Stimulated activated effector memory CD8-positive, alpha-beta T cell treated with anti-CD3 and anti-CD28 coated beads, Interleukin-12 subunit alpha, Interleukin-12 subunit beta, amount 100 ng/mL, for 72 hours (primary cell): ENCODE measurements at places on chromosomes 3 and 15.

- DNase-seq = no peak
These were observed 19.4 kb downstream of the NEK10 start for GRCh38 chr3:27349832-27350231.

DNA sequence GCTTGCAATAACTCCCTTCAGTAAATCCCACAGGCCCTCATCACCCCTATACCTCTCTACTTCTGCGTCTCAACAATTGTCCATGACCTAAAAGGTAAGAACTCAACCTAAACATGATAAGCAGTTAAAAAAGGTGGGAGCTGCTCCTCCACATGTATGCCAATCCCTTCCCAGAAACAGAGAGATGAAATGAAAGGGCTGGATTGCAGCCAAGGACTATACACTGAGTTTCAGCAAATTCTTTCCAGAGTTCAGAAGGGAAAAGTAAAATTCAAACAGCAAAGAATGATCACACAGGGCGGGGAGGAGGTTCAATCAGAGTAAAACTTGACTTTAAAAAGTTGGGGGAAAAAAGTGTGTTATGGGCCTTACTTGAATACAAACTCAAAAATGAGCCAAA is 27.5 kb downstream of the PLOD2 start:
- no peak for DNase-seq

DNA sequence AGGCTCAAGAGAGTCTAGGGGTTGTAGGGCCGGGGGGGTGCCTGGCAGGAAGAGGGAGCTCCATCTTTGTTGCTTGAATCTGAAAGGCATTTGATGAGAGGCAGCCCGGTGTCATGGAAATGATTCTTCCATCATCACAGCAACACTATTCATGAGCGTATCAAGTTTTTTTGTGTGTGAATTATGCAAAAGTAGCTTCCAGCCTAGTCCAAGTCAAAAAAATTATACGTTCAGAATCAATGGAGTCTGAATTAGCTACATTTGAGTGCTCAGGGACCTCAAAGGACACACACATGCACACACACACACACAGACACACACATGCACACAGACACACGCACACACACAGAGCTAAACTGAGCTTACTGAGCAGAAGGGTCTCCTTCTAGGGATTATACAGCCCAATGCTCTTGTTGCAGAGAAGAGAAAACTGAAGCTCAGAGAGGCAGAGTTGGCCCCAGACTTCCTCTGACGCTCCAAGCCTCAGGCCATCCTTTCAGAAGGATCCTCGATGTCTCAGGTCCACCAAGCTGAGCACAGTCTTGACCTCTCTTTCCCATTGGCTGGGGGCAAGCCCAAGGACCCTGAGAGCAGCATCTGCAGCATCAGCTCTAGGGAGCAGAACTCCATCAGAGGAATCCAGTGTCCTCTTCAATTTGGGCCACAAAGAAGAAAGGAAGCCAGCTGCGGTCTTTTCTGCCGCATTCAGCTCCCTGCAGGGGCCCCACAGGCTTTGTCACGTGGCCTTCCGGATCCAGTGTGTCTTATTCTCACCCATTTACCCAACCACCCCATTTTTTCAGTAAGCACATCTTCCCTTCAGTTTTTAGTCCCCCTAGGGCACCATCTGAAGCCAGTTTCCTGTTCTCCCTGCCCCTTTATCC is 228.0 kb downstream of the UACA start:
- DNase-seq = peak; percentile 62

GRCh38 chr15:86854176-86854575 is 774.5 kb downstream of the AGBL1 start:
- DNase-seq = no peak

- DNase-seq = no peak
These were observed 52.9 kb upstream of the WNT7A start for GRCh38 chr3:13932578-13933295.

DNA sequence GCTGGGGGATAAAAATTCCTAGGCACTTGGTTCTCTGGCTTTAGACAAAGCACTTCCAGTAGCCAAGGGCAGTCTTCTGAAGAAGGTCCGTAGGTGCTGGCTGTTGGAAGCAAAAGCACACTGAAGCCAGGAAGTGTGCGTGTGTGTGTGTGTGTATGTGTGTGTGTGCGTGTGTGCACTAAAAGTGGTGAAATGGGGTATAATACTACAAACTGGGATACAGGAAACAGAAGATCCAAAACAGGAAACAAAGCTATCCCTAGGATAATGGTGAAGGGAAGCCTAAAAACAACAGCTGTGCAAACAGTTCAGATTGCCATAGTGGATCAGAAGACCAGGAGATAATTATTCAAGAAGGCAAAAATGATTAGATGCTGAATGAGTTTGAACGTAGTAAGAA is 103.4 kb downstream of the IL20RB start:
- no peak for DNase-seq

DNA sequence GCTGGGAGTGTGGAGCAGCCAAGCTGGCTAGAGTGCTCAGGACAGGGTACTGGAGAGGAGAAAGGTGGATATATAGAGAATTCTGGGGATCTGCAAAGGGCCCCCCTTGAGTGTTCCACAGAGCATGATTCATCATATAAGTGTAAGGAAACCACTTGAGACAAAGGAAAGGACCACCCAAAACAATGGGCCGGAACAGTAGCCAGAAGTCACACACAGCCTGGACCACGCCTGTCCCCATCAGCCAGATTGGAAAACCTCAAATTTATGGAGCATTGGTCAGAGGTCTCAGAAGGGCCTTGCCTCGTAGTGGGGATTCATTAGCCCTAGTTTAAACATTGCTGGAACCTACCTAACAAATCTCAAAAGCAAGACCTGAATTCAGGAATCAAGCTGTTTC is 4.9 kb upstream of the KNSTRN start:
- DNase-seq = no peak

- DNase-seq = peak; percentile 75
These were observed 62.5 kb downstream of the MYO5A start for GRCh38 chr15:52466134-52466701.

DNA sequence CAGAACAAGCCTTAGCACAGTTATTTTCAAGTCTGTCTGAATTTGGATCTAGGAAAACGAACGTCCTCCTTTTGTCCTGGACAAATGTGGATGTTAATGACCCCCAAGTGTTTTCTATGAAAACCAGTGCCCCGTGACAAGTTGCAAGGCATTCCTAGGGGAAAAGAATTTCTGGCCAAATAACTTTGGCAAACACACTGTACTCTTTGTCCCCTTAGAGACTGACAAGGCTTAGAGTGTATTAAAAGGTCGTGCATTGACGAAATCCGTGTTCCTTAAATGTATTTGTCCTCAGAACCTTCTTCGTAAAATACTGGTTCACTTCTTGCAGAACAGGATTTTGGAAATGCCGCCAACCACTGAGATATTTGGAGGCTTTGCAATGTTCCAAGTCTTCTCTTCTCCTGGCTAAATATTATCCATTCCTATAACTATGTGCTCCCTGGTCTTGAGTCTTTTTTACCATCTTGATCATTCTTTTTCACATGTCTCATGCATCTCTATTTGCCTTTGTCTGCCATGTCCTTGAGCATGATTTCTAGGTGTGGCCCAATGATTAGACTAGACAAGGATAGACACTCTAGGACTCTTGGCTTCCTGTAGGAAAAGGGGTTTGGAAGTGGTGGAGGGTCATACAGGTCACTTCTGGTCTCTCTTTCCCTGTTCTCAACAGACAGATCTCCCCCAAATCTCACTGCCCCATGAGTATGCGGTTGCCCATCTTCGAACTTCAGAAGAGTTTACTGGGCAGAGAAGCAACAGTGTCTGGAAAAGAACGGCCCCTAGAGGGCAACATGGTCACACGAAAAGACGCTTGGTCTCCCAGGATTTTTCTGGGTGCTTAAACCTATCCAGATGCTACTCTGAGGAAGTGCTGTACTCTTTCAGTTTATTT is 117.5 kb downstream of the EDEM1 start:
- peak; percentile 10 for DNase-seq

DNA sequence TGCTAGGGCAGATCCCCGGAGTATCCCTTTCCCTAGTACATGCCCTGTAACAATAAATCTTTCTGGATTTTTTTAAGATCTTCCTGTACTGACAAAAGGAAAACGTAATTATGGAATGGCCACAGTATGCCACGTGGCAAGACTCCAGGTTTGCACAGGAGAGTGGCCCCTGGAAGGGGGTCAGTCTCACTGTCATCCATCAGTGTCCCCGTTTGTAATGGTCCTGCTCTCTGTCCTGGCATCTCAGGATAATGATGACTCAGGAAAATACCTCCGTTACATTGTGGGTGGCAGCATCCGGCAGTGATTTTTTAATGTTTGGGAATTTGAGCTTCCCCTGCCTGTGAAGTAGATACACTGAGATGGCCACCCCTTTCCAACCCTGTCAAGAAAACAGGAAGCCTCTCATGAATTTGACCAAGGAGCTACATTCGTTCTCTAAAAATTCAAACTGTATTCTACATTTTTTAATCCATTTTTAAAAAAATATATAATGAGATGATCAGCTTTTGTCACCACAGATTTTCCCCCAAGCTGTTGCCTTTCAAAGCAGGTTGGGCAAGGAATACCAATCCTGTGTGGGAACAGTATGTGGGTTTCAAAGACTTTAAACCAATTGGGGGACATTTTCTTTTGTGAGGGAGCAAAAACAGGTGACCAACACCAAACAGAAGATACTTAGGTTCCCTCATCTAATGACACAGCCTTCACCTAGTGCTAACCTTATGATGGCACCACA is 110.4 kb downstream of the C3orf70 start:
- no peak for DNase-seq

GRCh38 chr3:33174711-33175414 is 43.7 kb downstream of the SUSD5 start:
- DNase-seq = no peak

DNA sequence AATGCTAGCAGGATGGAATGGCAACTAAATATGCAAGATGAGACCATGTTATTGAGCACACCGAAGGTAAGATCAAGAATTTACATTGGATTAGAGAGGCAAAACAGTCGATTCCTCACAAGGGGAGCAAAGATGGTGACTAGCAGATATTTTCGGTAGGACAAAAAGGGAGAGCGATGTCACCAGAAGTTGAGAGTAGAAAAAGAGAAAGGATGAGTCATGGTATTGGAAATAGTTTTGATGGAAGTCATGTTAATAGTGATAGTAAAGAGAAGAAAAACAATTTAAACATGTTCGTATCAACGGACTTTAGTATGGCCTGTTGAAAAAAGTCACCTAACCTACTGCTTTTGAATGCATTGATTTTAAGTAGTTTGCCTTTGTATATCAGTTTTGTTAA is 55.0 kb downstream of the UBE2E2 start:
- DNase-seq = no peak

DNA sequence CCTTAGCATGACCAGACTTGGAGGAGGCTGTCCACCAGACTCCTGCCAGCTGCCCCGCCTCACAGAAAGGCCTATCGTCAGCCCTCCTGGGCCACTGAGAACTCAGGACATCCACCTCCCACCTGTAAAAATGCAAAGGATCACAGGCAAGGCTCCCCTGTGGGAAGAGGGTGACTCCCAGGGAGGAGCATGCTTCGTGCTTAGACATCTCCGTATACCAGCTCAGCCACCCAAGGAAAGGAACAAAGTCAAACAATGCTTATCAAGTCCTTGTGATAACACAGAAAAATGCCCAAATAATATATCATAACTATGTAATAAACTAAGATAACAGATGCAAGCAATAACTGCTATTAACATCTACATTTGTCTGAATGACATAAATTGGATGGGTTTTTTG is 4.2 kb downstream of the RMDN3 start:
- DNase-seq = no peak

DNA sequence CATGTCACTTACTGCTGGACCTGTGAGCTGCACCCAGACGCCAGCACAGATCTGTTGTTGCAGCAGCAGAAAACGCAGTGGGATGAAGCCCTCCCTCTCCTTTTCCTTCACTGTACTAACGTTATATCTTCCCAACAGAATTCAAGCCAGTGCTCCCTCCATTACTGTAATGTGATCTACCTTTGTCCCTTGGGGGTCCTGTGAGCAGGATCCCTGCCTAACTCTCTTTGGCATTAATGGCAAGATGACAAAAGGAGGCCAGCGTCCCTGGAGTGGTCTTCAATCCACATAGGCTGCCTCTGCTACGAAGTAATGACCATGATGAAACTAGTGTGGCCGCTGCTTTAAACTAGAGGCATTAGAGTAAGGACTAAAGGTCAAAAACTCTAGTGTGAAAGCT is 69.3 kb upstream of the SOX14 start:
- DNase-seq = no peak

GRCh38 chr3:149316437-149316836 is 17.0 kb downstream of the TM4SF18 start:
- DNase-seq = no peak

GRCh38 chr15:88994286-88994685 is 81.1 kb upstream of the MFGE8 start:
- DNase-seq = no peak

- DNase-seq = no peak
These were observed 42.7 kb downstream of the ALCAM start for GRCh38 chr3:105409364-105409763.

DNA sequence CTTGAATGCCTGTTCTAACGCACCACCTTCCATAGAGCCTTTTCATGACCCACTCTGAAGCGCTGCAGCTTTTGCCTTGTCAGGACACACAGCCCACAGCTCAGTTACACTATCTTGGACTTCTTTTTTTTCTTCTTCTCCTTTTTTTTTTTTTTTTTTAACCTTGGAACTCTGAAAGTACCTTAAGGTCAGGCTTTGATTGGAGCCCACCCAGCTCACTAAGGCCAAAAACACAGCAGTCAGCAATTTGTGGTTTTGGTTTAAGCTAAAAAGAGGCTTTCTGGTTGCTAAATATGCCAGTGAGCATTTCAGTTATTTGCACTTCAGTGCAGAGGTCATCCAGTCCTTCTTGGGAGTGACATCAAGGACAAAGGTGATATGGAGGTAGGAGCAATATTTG is 1.7 kb downstream of the SLC25A20 start:
- no peak for DNase-seq

GRCh38 chr3:32203854-32204253 is 34.6 kb upstream of the CMTM8 start:
- no peak for DNase-seq

- DNase-seq = no peak
These were observed 31.4 kb downstream of the COL6A6 start for GRCh38 chr3:130548356-130548755.

DNA sequence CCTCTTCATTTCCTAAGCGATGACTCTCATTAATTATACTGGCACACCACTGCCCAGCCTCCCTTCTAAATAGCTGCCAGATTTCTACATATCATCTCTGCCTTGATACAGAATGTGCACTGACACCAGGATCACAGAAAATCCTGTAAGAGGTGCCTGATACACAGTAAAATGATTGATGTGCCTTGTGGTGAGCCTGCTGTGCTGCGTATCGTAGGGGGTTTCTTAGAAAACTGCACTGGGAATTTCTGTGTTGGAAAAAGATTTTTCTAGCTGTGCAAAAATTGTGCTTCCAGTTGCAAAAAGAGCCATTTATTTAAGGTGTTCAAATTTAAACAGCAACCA is 3.0 kb upstream of the PLCH1 start:
- DNase-seq = no peak
